ENCODE measurements at places on chromosomes 5 and 9.

GRCh38 chr9:81526587-81526986 lies 162.8 kb downstream of the TLE1 start:
- DNase-seq: peak; percentile 38

DNA sequence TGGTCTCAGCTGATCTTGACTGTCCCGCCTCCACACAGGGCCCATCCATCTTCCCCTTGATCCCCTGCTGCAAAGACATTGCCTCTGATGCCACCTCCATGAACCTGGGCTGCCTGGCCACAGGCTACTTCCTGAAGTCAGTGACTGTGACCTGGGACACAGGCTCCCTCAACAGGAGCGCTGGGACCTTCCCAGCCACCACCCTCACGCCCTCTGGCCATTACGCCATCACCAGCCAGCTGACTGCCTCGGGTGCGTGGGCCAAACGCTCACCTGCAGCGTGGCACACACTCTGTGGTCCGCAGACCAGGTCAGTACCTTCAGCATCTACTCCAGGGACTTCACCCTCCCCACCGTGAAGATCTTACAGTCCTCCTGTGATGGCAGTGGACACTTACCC lies 71.9 kb downstream of the INSL6 start:
- no peak for DNase-seq

DNA sequence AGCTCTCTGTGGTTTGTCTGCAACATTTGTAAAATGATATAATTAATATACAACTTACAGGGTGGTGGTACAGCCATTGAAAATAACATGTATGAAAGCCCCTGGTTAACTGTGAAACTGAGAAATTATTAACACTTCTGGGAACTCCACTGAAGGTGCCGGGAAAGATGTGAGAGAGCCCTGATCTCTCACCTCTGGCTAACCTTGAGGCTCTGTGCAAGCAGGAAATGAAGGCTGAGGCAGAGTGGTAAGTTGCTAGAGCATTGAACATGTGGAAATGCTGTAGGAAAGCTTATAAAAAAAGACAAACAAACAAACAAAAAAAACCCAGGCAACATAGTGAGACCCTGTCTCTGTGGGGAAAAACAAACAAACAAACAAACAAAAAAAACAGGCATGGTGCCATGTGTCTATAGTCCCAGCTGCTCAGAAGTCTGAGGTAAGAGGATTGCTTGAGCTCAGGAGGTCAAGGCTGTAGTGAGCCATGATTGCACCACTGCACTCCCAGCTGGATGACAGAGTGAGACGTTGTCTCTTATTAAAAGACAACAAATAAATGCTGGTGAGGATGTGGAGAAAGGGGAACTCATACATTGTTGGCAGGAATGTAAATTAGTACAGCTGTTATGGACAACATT lies 7.5 kb downstream of the CATSPER3 start:
- DNase-seq: peak; percentile 55

DNA sequence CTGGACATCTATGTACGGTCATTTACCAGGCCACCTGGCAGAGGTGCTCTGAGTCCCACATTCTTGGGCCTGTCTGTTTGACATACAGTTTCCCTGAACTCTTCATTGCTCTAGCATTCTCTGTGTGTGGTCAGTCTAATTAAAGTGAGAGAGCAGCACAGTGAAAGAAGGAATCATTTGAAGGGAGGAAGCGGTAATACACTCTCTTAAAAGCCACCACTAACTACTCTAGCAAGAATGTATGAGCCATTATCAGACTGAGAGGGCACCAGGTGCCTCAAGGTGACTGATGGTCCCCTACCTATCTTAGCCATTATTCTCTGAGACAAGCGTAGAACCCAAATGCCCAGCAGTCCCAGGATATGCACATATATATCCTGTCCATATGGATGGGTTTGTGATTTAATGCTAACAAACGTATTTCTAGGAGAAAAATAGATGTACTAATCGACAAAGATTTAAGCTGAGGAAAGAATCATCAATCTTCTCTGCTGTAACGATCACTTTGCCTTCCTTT lies 527.2 kb downstream of the PRELID2 start:
- DNase-seq: no peak

- DNase-seq: peak; percentile 49
Observed at GRCh38 chr9:91037511-91038482, 236.2 kb downstream of the SYK start.

- DNase-seq: no peak
Observed at GRCh38 chr9:126056312-126057021, 270.2 kb upstream of the MVB12B start.

GRCh38 chr9:100087218-100087617 lies 11.6 kb downstream of the ERP44 start:
- peak; percentile 32 for DNase-seq

DNA sequence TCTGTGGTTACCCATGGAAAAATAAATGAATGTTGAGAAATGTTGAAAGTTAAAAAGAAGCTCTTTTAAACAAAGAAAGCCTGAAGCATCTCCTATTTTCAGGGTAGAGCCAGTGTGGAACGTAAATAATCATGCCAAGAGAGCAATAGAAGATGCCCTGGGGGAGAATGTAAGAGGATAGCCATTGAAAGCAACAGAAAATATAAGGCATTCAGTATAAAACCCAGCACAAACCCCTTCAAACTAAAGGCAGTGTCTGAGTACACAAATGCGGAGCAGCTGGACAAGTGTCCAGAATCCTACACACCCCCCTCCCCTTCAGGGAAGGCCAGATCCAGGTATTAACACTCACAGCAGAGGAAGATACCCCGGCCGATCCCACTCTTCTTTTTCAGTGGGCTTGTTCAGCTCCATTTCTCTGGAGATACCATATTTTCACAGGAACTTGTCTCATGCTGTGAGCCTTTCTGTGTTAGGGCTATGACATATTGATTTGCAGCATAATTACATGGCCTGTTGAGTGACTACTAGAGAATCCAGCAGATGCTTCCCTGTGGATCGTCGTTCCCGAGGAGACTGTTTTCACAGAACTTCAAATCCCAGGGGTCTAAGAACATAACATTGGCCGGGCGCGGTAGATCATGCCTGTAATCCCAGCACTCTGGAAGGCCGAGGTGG lies 101.2 kb downstream of the PLK2 start:
- no peak for DNase-seq

GRCh38 chr5:123807177-123807945 lies 295.4 kb downstream of the CSNK1G3 start:
- DNase-seq: peak; percentile 77

DNA sequence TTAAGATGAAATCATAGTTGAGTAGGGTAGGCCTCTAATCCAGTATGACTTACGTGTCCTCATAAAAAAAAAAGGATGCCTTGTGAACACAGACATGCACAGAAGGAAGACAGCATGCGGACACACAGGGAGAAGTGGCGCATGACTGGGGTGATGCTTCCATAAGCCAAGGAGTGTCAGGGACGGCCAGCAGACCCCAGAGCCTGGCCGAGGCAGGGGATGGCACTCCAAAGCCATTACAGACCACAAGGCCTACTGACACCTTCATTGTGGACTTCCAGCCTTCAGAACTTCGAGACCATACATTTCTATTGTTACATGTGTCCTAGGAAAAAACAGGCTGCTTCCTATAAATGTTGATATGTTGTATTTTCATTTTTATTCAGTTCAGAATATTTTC lies 19.9 kb downstream of the EHMT1 start:
- no peak for DNase-seq

DNA sequence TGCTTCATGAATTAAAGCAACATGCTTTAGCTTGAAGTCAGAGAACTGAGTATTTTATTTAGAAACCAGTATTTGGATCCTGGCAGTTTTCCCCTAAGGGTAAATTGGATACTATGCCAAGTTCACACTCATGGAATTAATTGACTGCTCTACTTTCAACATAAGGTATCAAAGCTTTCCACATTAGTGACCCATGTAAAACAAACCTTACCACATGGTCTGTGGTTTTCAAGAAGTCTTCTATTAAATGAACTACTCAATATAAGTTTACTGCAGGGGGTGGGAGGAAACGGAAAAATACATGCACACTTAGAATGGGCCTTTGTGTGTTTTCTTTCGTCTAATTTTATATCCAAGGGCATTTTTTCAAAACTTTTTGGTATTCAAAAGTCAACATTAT lies 232.0 kb upstream of the FBXL7 start:
- no peak for DNase-seq

- DNase-seq: peak; percentile 68
Observed at GRCh38 chr9:6305954-6306563, 22.1 kb upstream of the TPD52L3 start.

GRCh38 chr5:61734966-61735365 lies 402.9 kb downstream of the ZSWIM6 start:
- DNase-seq: no peak

GRCh38 chr5:17713301-17713700 lies 79.0 kb downstream of the TAF11L14 start:
- no peak for DNase-seq

DNA sequence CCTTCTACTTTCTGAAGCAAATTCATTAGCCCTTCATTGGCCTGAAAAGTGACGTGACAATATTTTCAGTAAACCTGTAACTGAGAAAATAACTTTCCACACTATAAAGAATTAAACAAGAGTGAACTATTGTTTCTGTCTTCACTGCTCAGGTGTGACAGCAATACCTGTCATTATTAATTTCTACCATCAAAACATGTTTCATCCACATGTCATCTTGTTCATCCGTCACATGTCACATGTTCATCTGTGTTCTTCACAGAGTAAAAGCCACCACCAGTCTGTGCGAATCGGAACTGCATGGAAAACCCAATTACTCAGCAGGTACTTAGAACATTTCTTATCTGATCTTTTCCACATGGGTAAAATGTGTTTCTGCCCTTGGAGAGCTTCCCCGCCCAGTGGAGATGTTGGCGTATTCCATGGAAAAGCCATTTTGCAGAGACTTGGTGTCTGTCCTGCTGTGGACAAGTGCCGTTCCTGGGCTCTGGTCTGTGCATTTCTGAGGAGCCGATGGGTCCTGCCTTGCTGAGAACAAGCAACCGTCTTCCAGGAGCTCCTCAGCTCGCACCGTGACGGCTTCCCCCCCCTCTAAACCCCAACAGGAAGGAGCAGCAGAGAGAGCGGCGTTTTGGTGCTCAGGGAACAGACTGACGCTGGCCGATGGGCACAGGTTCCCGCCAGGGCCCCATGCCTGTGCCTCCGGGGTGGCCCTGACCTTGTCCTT lies 10.6 kb upstream of the EXOC3 start:
- DNase-seq: no peak

- DNase-seq: peak; percentile 93
Observed at GRCh38 chr9:469672-470551, 255.2 kb downstream of the DOCK8 start.

DNA sequence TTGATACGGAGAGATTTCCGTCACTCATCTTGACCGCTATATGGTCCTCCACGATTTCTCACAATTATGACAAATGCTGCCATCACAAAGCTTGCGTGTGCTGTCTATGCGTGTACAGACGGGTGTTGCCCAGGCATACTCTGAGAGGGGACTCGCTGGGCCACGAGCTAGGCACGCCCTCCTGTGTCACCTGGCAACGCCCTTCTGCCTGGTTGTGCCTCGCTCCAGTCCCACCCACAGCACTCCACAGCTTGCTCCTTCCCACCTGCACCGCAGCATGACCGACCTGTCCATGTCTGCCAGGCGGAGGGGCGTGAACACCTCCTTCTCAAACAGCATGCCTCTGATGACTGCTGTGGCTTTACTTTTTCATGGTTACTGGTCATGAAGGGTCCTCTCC lies 55.6 kb downstream of the CAMSAP1 start:
- peak; percentile 81 for DNase-seq

DNA sequence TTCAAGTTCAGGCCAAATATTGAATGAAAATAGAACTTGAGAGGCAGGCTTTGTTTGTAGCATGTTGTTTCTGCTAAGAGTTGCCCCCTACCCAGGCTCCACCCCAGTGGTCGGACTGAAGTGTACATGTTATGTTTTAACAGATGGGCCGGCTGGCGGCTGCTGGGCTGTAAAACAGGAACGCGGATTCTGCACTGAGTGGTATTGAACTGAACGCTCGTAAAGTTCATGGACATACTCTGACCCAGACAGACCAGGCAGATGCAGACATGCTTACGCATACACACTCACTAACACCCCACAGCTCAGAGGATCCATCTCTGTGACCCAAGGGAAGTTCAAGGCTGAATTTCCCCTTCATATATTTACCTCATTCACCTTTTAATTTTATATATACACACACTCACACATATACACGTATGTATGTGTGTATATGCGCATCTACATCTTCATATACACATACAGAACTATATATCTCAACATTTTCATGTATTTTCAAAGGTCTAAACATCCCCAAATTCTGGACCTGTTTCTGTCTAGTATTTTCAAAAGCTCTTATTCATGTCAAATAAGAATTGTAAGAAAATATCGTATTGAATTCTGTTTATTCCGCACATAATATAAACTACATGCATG lies 1.4 kb downstream of the MARCHF3 start:
- DNase-seq: no peak

DNA sequence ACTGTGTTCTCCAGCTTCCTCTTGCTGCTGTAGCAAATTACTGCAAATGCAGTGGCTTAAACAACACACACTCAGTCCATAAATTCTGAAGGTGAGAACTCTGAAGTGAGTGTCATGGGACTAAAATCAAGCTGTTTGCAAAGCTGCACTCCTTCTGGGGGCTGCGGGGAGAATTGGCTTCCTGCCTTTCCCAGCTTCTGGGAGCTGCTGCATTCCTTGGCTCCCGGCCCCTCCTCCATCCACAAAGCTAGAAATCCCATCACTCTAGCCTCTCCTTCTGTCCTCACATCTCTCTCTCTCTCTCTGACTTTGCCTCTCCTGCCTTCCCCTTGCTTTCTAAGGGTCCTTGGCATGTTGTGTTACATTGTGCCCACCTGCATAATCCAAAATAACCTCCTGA lies 14.2 kb upstream of the MED10 start:
- no peak for DNase-seq

- no peak for DNase-seq
Observed at GRCh38 chr5:174518512-174518911, 205.9 kb upstream of the MSX2 start.

GRCh38 chr9:87322840-87323635 lies 174.6 kb upstream of the DAPK1 start:
- DNase-seq: no peak

DNA sequence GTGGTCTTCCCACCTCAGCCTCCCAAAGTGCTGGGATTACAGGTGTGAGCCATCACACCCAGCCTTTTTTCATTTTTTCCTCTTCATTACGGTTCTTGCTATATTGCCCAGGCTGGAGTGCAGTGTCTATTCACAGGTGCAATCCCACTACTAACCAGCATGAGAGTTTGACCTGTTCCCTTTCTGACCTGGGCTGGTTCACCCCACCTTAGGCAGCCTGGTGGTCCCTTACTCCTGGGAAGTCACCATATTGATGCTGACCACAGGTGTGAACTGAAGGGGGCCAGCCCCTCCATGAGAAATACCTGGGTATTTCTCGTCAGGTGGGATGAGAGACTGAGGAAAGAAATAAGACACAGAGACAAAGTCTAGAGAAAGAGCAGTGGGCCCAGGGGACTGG lies 2.4 kb downstream of the PDE6A start:
- no peak for DNase-seq
